ENCODE measurements at places on chromosomes 7 and 10. TPM values are rescaled to one million over a fixed set of nuclear protein-coding genes. Genes with fewer than 3 reads are reported as not detected.

RPEL1 gene
- total RNA-seq, result 0.19 TPM

SFXN4 gene
- total RNA-seq, result 25.1 TPM

CLEC5A gene
- total RNA-seq, result not detected

LANCL2 gene
- 22.8 TPM for total RNA-seq

IDI2 gene
- total RNA-seq, result not detected

HYAL4 gene
- total RNA-seq, result not detected

AGBL3 gene
- total RNA-seq, result 0.96 TPM

TAS2R16 gene
- total RNA-seq, result not detected

FZD8 gene
- 19.7 TPM for total RNA-seq
